NT2/D1 (cell line): ENCODE measurements at places on chromosomes 12 and 14.

- DNase-seq, result no peak
These were observed 13.0 kb downstream of the ERG28 start for GRCh38 chr14:75647640-75648039.

GRCh38 chr14:52048641-52049204, 20.1 kb downstream of the NID2 start:
- no peak for DNase-seq

DNA sequence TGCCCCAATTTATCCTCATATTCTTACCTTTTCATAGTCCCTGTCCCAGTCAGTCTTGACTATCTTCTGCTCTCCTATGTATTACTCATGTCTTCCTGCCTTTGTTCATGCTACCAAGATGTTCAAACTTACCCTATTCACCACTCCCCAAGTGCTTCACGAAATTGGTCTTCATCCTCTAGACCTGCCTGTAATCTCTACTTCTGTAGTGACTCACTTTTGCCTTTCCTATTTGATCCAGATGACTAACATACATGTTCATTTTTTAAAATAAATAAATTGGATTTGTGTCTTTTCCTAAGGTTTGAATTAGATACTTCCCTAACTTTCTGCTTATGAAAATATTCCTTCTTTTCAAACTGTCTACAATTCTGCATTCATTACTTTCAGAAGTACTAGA, 107.7 kb upstream of the PPM1H start:
- DNase-seq, result no peak

- peak; percentile 75 for DNase-seq
These were observed 96.9 kb upstream of the FGD4 start for GRCh38 chr12:32302218-32303173.

GRCh38 chr12:2364631-2365051, 311.9 kb downstream of the CACNA1C start:
- peak; percentile 49 for DNase-seq

DNA sequence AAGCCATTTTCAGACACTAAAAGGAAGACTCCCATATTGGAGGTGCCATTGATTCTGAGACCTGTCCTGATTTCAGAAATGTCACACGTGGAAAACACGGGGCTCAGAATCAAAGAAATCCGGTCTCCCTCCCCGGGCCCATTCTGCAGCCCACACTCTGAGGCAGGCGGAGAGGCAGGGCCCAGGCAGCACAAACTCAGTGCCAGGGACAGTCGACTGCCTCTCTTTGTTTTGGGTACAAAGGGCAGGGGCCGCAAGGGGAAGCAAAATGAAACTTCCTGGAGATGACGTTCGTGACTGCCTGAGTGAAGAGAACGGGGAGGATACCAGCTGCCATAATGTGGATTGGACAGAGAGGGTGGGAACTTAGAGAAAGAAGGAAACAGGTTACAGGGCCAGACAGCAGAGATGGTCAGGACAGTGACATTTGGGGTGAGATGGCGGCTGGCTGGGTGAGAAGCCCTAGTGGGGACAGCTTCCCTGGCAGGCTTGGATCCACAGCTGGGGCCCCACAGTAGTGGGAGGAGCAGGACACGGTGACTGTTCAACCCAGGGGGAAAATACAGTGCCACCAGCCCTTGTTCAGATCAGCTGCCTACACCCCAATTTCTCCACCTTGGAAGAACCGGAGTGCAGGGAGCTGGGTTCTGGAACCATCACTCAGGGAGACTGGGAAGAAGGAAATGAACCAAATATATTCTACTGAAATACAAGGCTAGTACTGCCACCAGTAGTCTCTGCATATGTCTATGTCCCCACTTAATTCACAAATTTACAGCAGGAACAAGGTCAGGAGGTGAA, 8.1 kb downstream of the GAPDH start:
- DNase-seq, result no peak

DNA sequence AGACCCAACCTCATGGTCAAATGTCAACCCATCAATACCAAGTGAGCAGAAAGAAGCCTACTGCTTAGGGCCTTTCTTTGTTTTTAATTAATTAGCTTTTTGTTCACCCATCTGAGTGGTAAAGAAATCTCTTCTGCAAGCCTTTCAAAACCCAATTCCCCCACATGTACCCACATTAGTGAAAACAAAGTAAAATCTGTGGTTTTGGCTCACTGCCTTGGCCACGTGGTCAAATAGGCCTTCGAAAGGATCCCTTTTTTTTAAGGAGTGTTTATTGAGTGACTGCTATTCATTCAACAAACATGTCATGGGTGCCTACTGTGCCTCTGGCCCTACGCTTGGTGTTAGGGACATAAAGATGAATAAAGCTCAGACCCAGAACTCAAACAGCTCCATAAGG, 160.1 kb downstream of the NUAK1 start:
- no peak for DNase-seq

GRCh38 chr14:89983375-89983774, 27.6 kb downstream of the TDP1 start:
- DNase-seq, result no peak

DNA sequence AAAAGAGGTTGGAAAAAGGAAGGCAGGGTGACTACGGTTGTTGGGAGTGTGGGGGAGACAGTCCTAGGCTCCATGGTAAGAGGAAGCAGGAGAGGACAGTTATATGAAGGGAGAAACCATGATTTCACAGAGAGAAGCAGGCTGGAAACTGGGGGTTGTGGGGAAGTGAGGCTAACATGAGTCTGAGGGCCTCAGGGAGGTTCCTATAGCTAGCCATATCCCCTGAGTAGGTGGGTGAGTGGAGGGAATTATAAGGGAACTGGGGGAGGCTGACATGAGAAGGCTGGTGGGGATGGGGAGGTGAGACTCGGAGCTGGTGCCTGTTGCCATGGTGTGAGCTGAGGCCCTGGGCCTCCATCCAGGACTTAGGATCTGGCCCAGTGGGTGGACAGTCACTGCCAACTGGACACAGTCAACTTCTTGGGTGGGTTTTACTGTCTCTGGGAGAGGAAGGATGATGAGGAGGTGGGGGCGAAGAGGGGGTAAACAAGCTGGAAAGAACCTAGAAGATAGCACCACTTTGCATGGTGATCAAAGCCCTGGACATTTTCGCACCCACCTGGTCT, 1.4 kb downstream of the RNASE13 start:
- no peak for DNase-seq

GRCh38 chr12:85138833-85139232, 102.7 kb downstream of the LRRIQ1 start:
- DNase-seq, result no peak

- DNase-seq, result no peak
These were observed at the start of gene C14orf180 for GRCh38 chr14:104579507-104579906. TSS of gene C14orf180 (plus strand) at chr14:104579764. CDS start at chr14:104586431, 6,667 bp downstream.

- no peak for DNase-seq
These were observed 129.4 kb upstream of the CLEC14A start for GRCh38 chr14:38385343-38385742.

GRCh38 chr14:43697003-43697402, 810.1 kb downstream of the FSCB start:
- no peak for DNase-seq

DNA sequence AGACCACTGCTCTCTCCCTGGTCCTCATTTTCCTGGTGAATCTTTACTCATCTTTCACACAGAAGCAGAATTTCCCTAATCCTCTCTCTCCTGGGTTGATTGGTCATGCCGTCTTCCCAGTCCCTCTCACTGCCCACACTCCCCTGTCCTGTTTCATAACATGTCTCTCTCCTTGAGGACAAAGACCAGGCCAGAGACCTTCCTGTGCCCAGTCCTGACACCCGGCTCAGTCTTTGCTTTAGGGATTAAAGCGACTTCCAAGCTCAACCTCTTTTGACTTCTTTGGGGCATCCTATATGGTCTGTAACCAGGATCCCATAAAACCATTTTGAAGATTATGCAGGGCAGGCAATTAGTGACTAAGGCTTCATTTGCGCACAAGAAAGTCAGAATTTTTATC, 105.5 kb downstream of the BCL11B start:
- DNase-seq, result no peak

DNA sequence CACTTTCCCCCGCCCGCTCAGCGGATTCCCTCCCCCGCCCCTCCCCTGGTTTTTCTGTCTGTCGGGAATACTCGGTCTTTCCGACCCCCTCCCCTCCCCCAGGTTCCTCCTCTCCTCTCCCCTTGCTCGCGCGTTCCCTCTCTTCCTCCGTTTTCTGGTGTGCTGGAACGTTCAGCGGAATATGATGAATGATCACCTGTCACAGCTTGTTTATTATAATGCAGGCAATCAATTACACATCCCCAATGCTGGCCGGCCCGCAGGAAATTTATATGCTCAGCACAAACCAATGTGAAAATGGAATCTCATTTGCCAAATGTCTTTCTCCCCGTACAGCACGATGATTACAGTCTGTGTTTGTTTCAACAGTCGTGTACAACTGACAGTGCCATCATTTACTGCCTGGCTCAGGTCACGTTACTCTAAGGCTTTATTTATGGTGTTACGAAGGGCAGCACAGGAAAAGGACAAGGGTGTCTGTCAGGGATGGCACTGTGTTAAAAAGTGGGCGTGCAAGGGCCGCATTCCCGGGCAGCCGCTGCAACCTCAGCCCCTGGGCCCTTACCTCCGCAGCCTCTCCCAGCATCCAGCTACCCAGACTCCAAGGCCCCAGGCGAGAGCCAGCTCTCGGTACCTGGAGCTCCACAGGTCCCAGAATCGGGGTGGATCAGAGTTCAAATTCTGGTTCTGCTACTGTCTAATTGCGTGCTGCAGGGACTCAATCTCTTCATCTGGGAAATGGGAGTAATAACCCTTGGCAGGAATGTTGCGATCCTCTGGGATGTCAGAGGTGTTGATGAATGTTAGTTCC, 24.7 kb upstream of the MAP1LC3B2 start:
- DNase-seq, result no peak

DNA sequence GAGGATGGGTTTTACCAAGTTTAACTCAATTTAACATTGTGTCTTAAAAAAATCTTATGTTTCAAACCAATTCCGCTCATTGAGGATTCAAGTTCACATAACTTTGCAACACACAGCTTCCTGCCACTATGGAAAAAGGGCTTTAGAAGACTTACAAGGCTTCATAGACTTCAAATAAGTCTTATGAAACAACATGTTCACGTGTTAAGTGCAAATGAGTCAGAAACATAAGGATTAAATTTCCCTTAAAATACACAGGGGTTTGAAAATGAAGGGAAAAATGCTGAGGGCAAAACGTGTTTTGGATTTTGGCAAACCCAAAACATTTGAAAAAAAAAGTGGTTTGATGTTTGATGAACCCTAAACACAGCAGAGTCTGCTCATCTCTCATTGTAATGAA, 364.8 kb downstream of the BMP4 start:
- no peak for DNase-seq

DNA sequence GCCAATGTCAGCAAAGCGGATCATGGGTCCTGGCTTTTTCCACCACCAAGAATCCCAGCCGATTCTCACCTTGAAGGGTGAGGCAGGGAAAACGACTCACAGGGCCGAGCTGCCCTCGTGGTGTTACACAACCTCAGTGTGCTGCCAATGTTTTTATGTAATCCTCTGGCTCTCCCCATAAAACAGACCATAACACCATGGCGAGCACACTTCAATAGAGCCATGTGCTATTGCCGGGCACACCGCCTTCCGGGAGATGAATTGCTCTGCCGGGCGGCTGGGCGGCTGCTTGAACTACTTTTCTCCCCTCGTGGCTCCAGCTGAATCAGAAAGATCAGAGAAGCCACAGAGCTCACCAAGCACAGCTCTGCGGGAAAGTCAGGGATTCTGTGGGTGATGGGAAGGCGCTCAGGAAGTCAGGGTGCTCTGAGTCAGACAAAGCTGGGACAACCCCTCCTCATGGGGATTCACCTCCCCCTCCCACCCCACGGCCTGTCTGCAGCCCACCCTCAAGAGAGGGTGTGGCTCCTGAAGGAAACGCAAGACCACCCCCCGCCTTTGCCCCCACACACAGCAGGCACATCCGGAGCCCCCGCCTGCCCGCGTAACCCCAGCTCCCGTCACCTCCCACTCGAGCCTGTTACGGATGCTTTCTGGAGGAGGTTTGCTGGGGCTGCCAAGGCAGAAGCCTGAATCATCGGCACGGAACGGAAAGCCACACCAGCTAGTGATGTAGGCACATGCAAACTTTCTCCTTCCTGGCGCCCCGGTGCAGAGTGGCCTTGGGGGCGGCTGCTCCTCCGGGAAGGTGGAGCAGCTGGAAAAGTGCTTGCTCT, 1.8 kb downstream of the GALNT9 start:
- DNase-seq, result no peak

- no peak for DNase-seq
These were observed 4.5 kb downstream of the OR10AD1 start for GRCh38 chr12:48198672-48198971.

- DNase-seq, result no peak
These were observed 501.9 kb downstream of the TRHDE start for GRCh38 chr12:72774023-72774422.

DNA sequence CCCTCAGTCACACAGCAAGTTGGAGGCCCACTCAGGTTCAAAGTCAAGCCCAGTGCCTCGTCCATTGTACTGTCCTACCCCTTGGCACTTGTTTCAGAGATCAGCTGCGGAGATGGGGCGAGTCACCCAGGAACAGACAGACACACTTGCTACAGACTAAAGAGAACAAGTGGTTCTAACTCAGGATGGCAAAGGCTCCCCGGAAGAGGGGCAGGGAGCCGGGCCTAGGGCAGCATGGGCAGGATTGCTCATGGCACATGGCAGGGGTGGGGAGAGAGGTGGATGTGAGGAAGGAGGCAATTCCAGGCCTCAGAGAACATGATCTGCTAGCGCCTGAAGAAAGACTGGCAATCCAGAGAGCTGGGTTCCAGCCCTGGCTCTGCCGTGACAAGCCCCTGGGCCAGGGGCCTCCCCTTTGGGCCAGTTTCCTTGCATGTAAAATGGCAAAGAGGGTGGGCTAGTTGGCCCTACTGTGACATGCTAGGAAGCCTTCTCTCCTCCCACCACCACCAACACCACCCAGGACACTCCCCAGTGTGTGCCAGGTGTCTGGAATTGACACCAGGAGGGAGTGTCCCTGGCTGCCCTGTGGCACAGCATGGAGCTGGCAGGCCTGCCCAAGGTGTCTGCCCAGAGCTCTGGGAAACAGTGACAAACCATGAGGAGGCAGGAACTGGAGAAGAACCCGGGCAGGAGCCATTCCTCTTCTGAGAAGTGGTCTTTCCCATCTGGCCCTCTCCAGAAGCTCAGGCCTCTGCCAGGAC, 24.0 kb upstream of the IRF2BPL start:
- no peak for DNase-seq

DNA sequence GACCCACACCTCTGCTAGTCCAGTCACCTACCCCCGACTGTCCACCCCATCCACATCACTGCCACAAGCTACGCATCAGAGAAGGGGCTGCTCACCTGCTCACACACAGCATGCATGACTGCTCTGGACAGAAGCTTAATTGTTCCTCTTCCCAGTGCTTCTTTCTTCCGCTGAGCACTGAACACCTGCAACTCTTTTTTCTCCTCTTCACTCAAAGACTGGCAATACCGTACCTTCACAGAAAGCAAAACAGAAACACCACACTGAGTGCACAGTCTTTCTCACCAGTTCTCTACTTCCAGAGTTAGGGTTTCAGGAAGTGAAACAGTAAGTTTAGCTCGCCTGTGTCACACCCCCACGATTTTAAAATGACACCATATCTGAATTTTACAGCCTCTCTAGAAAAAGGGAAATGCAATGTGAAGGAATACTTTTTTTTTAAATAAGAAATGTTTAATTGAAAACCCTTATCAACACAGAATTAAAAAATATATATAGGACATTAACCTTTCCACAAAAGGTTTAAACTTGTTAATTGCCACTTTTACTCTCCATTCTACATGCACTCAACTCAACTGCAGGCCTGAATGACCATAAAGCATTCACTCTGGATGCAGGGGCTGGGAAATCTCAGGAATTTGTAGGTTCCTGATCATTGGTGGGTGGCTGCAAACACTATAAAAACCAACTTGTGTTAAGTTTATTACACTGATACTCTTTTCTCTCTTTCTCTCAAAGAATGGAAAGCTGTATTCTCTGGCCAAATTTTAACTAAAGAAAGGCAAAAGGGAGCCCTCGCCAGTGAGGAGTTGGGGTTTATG, 120.0 kb downstream of the PRICKLE1 start:
- DNase-seq, result no peak
